ENCODE measurements at places on chromosomes 11 and 22.

- no peak for DNase-seq
Observed at GRCh38 chr11:116888024-116888423, 50.6 kb upstream of the APOA1 start.

GRCh38 chr11:65894034-65894591 is 3.6 kb downstream of the CCDC85B start:
- no peak for DNase-seq

- DNase-seq, result no peak
Observed at GRCh38 chr11:45168366-45169130, 22.1 kb downstream of the PRDM11 start.

GRCh38 chr11:125139778-125140177 is 24.8 kb upstream of the PKNOX2 start:
- DNase-seq, result no peak

GRCh38 chr11:16853859-16854258 is 115.4 kb downstream of the C11orf58 start:
- DNase-seq, result no peak

DNA sequence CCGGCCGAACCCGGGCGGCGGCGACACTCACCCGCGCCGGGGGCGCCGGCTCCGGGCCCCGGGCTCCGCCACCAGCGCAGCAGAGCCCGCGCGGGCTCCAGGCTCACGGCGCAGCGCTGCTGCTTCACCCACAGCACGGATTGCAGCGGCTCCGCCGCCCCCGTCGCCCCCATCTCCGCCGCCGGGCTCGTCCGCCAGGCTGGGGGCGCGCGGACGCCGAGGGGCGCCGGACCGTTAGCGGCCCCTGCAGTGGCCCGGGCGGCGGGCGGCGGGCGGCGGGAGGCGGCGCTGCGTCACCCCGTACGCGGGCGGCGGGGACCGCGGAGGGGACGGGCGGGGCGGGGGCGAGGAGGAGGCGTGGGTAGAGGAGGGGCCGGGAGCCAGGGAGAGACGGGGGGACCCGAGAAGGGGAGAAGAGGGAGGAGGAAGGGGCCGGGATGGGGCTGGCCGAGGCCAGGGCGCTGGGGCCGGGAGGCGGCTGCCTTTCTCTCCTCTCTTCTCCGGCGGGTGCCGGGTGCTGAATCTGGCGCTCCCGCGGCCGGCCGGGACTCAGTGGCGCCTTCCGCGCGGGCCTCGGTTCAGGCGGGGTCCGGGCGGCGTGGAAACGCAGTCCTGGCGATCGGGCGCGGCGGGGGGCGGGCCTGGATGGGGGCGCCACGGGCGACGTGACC is at the start of gene CERK:
CERK (minus strand) TSS at position 277 of the 671 bp plus-strand sequence; CDS start at position 173, 104 bp downstream.
- peak; percentile 33 for DNase-seq

DNA sequence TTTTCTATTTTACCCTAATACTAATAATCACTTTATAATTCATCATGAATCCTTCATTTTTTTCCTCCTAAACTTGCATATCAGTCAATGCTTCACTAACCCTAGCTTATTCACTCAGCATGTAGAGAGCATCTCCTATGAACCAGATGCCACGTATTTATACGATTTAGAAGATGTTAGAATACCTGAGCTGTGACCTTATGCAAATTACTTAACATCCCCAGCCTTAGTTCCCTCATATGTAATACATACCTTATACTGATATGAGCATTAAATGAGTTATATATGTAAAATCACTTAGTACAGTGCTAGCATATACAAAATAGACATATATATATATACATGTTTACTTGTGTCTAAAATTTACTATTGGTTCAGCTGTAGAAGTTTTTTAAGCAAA is 9.0 kb downstream of the FAM76B start:
- DNase-seq, result no peak

GRCh38 chr11:128302425-128303186 is 284.8 kb downstream of the ETS1 start:
- no peak for DNase-seq

GRCh38 chr22:46150655-46151477 is 540 bp downstream of the PPARA start:
- no peak for DNase-seq

DNA sequence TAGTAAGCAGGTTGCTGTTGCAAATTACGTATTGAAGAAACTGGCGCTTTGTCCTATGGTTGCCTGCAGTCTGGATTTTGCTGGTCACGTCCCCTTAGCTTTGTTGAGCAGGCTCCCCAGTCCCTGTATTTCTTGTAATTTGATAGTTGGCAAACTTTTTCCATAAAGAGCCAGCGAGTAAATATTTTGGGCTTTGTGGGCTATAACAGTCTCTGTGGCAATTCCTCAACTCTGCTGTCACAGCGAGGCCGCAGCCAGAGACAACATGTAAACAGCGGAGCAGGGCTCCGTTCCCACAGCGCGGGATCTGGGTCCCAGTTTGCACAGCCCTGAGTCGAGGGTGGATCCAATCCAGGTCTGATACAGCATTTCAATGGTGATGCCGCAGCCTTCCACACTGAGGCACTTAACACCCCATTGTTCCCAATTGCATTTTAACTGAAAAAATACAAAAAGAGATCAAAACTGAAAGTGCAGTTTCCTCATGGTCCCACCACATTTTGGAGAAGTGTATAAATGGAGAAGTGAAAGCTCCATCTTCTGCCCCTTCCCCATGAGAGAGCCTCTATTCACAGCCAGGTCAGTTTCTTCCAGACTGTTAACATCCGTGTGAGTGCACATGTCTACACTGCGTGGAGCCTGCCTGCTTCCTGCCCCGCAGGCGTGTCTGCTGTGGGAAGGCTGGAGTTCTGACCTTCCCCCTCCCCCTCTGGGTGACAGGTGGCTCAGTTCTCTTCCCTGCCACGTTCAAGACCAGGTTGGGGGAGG is 89.1 kb downstream of the RPS6KA4 start:
- no peak for DNase-seq

DNA sequence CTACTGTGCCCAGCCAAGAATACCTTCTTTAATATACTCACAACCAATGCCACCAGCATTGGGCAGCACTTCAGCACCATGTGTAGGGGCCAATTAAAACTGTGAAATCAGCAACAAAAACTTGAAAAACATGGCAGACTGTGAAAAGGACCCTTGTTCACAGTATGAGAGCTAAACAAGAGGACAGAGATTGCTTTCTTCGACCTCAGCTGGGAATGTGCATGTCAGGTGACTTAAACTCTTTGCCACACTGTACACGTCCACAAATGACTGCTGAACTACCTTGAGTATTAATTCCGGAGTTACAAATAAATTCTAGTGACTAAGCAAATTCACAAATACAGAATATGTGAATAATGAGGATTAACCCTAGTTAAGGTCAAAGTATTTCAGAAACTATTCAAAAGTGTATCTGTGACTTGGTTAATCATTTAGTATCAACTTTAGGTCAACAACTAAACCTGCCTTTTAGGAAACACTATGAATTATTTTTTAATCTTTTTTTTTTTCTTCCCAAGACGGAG is 33.0 kb downstream of the DDX6 start:
- DNase-seq, result no peak

DNA sequence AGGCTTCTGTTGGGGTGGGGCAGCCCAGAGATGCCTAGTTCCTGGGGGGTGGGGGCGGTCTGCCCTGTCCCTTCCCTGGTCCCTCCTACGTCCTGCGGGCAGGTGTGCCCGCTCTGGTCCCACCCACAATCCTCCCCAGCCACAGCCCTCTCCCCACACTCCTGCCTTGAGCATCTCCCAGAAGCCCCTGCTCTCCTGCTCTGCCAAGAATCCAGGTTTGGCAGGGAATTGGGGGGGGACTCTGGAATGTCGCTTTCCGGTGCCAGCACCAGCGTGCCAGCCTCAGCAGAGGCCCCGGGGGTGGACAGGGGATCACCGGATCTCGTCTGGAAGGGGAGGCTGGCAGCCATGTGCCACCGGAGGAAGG is 11.4 kb upstream of the PDGFB start:
- no peak for DNase-seq

DNA sequence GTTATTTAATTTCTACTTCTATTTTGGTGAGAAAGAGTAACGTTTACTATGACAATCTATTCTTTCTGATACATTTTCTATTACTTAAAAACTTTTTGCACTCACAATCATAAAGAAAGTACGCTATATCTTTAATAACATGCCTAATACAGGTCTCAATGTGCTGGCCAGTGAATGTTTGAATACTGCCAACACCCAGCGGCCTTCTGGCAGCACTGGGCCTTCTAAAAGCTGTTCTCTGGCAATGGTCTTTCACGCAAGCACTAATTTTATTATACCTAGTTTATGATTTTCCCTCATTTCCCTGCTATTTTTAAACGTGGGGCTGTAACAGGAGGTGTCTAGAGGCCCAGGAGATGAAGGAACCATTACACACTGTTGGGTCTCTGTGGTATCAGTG is 349.8 kb upstream of the PITPNB start:
- DNase-seq, result no peak

- DNase-seq, result no peak
Observed at GRCh38 chr22:25970374-25970911, 198.8 kb upstream of the SEZ6L start.

DNA sequence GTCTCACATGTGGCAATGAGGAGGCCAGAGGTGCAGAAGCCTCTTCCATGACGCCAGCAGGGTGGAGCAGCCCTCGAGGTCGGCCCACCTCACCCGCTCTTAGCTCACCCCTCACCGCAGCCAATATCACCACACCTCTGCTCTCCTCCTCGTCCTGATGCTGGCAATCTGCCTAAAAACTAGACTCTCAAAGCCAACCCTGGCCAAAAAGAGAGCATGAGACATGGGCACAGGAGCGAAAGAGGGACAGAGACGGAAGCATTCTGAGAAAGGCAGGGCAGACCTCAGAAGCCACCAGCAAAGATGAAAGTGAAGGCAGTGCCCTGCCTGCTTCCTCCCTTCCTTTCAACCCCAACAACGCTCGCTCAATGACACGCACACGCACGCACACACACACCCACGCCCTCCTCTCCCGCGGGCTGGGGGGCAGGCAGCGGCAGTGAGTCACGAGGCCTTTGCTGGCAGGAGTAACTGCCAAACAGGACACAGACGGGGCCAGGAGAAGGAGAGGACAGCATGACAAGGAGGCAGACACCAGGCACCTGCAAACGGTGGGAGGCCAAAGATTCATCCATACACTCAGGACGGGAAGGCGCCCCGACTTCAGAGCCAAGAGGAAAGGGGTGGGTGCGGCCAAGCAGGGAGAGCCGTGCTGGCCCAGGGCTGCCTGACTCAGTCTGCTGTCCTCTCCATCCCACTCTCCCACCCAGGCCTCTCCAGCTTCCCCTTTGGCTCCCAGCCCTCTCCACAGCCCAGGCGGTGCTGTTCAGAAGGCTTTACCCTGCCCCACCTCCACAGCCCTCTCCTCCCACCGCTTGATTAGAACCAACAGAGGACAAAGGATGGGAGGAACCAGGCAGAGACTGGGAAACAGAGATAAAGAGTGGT is 11.4 kb downstream of the IGSF9B start:
- DNase-seq, result peak; percentile 39

DNA sequence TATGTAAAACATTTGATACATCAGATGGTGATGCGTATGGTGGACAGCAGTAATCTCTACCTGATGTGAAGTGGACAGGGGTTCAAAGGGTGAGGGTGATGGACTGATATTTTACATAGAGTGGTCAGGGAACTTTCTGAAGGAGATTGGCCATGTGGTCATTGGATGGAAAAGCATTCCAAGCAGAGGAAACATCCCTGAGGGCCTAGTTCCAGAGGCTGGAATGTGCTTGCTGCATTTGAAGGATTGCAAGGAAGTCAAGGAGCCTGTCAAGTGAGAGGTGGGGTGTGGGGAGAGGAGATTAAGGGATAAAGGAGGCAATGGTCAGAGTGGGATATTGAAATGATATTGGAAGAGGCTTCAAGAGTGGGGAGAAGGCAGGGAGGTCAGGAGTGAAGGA is 151.9 kb upstream of the NTM start:
- no peak for DNase-seq

DNA sequence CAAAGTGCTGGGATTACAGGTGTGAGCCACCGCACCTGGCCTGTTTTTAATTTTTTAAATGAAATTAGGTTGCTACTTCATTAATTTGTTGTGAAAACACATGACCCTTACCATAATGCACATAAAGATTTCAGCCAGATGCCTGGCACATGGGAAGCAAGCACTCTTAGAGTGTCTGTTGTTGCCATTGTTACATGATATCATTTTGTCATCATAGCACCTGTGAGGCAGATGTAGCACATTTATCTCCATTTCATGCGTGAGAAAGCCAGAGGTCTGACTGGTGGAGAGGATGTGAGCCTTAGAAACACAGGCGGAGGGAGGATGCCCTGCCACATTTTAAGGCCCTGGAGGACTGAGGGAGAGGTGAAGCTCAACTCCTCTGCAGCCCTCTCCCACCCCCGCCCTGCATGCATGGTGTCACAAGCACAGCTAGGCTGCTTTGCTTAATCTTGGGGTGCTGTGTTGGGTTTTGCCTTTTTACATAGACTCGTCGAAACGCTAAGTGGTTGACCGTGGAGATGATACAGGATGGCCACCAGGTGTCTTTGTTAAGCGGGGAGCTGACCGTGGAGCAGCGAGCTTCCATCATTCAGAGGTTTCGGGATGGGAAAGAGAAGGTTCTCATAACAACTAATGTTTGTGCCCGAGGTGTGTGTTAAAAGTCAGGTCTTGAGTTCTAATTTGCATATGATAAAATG is 14.0 kb downstream of the DDX25 start:
- DNase-seq, result no peak

DNA sequence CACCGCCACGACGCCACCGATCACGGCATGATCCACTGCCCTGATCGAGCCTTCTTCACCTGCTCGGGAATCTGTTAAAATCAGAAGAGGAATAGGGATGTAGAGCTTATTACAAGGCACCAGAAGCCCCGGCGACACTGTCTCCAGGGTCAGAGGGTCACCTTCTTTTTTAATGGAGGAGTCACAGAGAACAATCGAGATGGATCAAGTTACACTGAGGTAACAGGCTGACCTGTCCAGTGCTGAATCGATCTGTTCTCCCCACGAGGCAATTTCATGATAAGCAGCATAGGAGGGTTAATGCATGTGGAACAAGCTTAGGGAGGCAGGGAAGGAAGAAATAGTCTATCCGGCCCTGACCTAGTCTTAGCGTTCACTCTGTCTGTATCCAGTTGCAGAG is 325.5 kb downstream of the CADM1 start:
- no peak for DNase-seq

- DNase-seq, result peak; percentile 69
Observed at GRCh38 chr11:5624489-5625279, at the start of gene TRIM34. TRIM34 (plus strand) TSS chr11:5625001; CDS start chr11:5632332, 7,331 bp downstream.

DNA sequence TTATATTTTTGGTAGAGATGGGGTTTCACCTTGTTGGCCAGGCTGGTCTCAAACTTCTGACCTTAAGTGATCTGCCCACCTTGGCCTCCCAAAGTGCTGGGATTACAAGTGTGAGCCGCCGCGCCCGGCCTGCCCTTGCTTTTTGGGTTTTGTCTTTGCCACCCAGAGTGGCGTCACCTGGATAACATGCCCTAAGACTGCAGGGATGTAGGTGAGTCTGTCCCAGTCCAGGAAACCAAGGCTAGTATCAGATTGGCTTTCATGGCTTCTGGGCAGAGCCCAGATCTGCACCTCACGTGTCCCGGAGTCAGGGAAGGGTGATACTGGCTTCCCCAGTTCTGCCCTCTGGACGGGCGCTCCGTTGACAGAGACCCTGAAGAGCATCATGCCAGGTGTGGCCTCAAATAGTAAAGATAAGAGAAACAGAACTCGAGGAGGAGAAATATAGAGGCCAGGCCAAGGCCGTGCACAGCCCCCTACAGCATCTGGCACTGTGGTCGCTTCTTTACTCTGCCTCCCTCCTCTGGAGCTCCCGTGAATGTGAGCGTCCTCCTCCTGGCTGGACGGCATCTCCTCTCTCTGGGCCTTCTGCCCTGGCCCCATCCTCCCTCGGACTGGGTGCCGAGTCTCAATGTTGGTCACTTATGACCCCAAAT is 7.8 kb upstream of the APOBEC3B start:
- no peak for DNase-seq

- peak; percentile 99 for DNase-seq
Observed at GRCh38 chr11:64854534-64855502, 10.4 kb upstream of the CDC42BPG start.

GRCh38 chr11:112797648-112798293 is 163.4 kb upstream of the NCAM1 start:
- peak; percentile 24 for DNase-seq

Measured in HT-29 (cell line).